ENCODE measurements at places on chromosomes 4 and X. TPM values are rescaled to one million over a fixed set of nuclear protein-coding genes. Genes with fewer than 3 reads are reported as not detected.

The CT45A1 gene
- not detected for total RNA-seq

The HS6ST2 gene
- 0.13 TPM for total RNA-seq

The ZBTB49 gene
- 6.7 TPM for total RNA-seq

The PDE6B gene
- total RNA-seq = 6.9 TPM

The NUDT10 gene
- 0.13 TPM for total RNA-seq

The CSAG1 gene
- total RNA-seq = not detected

The CXCL8 gene
- total RNA-seq = 18.1 TPM

The DCAF12L1 gene
- 0.13 TPM for total RNA-seq

The EXOSC9 gene
- 45.8 TPM for total RNA-seq

Data from bladder microvascular endothelial cell (primary cell).